T-helper 17 cell (primary cell): ENCODE measurements at places on chromosomes 13 and 19.

- no peak for DNase-seq
- no peaks in the 10 kb centered on the region for H3K27me3 ChIP-seq
- H3K27ac ChIP-seq, result no peak overlapping the region
Observed at GRCh38 chr13:66138172-66138811, 1091.8 kb downstream of the PCDH9 start.

GRCh38 chr13:40143106-40143505, 487.6 kb downstream of the COG6 start:
- H3K4me1 ChIP-seq, result peaks cover 39% of the 10 kb centered on the region
- no peak for DNase-seq

GRCh38 chr13:76053181-76053580, 417.1 kb downstream of the LMO7 start:
- H3K36me3 ChIP-seq, result no peaks in the 10 kb centered on the region
- DNase-seq, result no peak
- H3K27ac ChIP-seq, result no peak overlapping the region
- H3K4me1 ChIP-seq, result no peaks in the 10 kb centered on the region
- no peaks in the 10 kb centered on the region for H3K27me3 ChIP-seq

- peak overlapping the region; percentile 29 for H3K27ac ChIP-seq
- no peaks in the 10 kb centered on the region for H3K27me3 ChIP-seq
- peaks cover 2% of the 10 kb centered on the region for H3K4me1 ChIP-seq
Observed at GRCh38 chr19:4803736-4804695, 12.5 kb downstream of the FEM1A start.

DNA sequence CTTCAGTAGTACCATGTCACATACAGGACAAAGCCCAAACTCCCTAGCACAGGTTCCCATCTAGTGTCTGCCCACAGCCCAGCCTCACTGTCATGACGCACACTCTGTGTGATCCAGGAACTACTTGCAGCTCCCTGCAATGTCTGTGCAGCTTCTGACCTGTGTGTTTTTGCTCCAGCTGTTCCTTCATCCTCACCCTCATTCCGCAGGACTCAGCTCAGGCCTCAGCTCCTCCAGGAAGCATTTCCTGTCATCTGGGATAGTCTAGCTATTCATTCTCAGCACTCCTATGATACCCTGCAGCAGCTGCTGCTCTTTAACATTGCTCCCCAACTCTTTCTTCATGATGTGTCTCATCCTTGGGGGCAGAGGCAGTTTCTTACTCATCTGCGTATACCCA, 56.1 kb downstream of the ENOX1 start:
- no peaks in the 10 kb centered on the region for H3K4me1 ChIP-seq
- H3K36me3 ChIP-seq, result no peaks in the 10 kb centered on the region
- peak overlapping the region; percentile 62 for H3K27ac ChIP-seq
- H3K27me3 ChIP-seq, result peaks cover 45% of the 10 kb centered on the region
- DNase-seq, result no peak

GRCh38 chr19:35404879-35405622, 34.2 kb downstream of the GPR42 start:
- DNase-seq, result no peak
- peaks cover 9% of the 10 kb centered on the region for H3K27me3 ChIP-seq
- peaks cover 5% of the 10 kb centered on the region for H3K4me1 ChIP-seq
- peaks cover 2% of the 10 kb centered on the region for H3K36me3 ChIP-seq
- no peak overlapping the region for H3K4me3 ChIP-seq
- H3K27ac ChIP-seq, result peak overlapping the region; percentile 71

- H3K27me3 ChIP-seq, result no peaks in the 10 kb centered on the region
- no peak overlapping the region for H3K27ac ChIP-seq
- no peaks in the 10 kb centered on the region for H3K4me1 ChIP-seq
- DNase-seq, result no peak
Observed at GRCh38 chr19:33052352-33052972, 12.2 kb downstream of the RHPN2 start.

DNA sequence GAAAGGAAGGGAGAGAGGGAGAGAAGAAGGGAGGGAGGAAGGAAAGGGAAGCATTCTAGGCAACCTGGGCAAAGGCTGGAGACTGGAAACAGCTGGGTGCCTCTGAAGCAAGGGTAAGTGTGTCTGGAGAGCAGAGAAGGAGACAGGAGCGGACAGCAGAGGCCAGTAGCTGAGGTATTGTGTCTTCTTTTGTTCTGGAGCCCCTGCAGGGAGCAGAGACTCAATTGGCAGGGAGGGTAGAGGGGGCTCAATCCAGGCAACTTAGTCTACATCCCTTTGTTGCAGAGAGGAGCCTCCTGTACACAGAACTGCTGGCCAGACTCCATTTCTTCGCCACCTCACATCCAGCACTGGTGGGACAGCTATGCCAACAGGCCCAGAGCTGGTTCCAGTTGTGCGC, 53.2 kb downstream of the NWD1 start:
- no peak overlapping the region for H3K27ac ChIP-seq
- DNase-seq, result no peak
- H3K4me1 ChIP-seq, result no peaks in the 10 kb centered on the region
- no peak overlapping the region for H3K4me3 ChIP-seq

- no peak overlapping the region for H3K27ac ChIP-seq
- DNase-seq, result no peak
- H3K36me3 ChIP-seq, result peaks cover 2% of the 10 kb centered on the region
- H3K4me3 ChIP-seq, result no peak overlapping the region
- peaks cover 42% of the 10 kb centered on the region for H3K27me3 ChIP-seq
- H3K4me1 ChIP-seq, result peaks cover 2% of the 10 kb centered on the region
Observed at GRCh38 chr13:27765650-27766049, 26.6 kb upstream of the GSX1 start.
